ENCODE measurements at places on chromosomes 1 and 21. TPM values are rescaled to one million over a fixed set of nuclear protein-coding genes. Genes with fewer than 3 reads are reported as not detected.

ATP13A2 gene
- 36.3 TPM for polyA plus RNA-seq

AUNIP gene
- polyA plus RNA-seq, result 9.3 TPM

- no peak for DNase-seq
Measured at GRCh38 chr1:154174654-154175053, 17.2 kb downstream of the TPM3 start.

DNA sequence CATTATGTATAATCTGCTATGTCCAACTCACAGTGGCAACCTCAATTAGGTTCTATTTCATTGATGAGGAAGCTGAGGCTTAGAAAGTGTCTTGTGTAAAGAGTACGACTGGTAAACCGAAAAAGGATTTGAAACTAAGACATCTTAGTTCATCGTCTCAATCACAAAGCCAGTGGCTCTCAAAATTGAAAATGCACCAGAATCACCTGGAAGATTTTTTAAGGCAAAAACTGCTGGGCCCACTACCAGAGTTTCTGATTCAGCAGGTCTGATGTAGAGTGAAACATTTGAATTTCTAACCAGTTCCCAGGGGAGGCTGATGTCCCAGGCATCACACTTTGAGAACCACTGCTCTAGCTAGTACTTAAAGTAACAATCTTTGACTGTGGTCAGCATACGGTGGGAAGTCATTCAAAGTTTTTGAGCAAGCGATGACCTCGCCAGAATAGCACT is 5.2 kb upstream of the LRRC53 start:
- DNase-seq, result no peak

- no peak for DNase-seq
Measured at GRCh38 chr1:177130451-177130945, 34.0 kb downstream of the ASTN1 start.

GPR37L1 gene
- polyA plus RNA-seq, result 0.01 TPM

TRABD2B gene
- polyA plus RNA-seq, result 0.16 TPM

GRCh38 chr1:203045821-203046594 is 19.7 kb downstream of the PPFIA4 start:
- DNase-seq, result no peak

GRCh38 chr21:44965251-44966022 is 25.6 kb downstream of the SLX9 start:
- no peak for DNase-seq

ARHGAP30 gene
- polyA plus RNA-seq, result 0.16 TPM
